ENCODE measurements at places on chromosomes 13 and 19.

DNA sequence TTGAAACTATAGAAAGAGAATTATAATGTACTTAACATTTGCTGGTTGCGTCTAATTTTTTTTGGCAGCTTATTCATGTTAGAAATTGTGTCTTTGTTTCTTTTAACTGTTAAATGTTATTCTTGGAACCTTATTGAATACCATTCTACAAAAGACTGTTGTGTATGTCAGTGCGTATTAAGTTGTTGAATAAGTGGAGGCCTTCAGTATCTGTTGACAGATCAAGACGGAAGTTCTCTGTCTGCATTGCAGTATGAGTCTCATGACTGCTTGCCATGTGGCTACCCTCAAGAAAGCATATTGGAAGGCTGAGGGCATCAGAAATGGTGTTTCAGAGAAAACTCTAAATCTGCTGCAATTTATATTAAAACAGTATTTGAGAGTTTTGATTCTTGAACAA, 8.5 kb downstream of the UBA2 start:
- no peak for DNase-seq

- no peak for DNase-seq
Measured at GRCh38 chr19:32813862-32814425, 55.6 kb downstream of the SLC7A9 start.

- DNase-seq = no peak
Measured at GRCh38 chr19:1064661-1065605, 2.0 kb upstream of the ARHGAP45 start.

- DNase-seq = no peak
Measured at GRCh38 chr13:25380082-25380481, 8.3 kb downstream of the ATP8A2 start.

GRCh38 chr13:98977568-98978265, at the start of gene DOCK9:
DOCK9 (minus strand) TSS chr13:98978064; CDS start chr13:98977909, 155 bp downstream.
- no peak for DNase-seq

- no peak for DNase-seq
Measured at GRCh38 chr13:45545686-45546409, 69.7 kb downstream of the ERICH6B start.

GRCh38 chr19:18763674-18764590, 27.2 kb downstream of the COMP start:
- no peak for DNase-seq

Data from NCI-H1436 (cell line).